ENCODE measurements at places on chromosomes 6 and 20.
A peak's percentile ranks its signal among the peaks of the same experiment; 100 is the strongest.

- DNase-seq, result no peak
Observed at GRCh38 chr6:115133790-115134189, 791.0 kb upstream of the HS3ST5 start.

DNA sequence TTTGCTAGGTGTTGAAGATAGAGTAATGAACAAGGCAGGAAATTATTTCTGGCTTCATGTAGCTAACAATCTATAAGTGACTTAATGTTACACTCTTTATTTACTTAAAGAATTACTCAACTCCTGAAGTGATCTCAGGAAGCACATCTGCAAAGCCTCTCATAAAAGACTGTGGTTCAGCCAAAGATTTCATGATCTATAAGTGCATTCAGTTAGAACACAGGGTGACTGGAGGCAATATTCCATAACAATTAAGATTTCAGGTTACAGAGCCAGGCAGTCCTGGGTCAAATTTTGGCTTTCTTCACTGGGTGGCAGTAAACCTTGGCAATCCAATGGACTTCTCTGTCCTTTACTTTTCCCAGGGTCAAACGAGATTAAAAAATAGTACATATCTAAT is 204.0 kb downstream of the TPBG start:
- no peak for DNase-seq

DNA sequence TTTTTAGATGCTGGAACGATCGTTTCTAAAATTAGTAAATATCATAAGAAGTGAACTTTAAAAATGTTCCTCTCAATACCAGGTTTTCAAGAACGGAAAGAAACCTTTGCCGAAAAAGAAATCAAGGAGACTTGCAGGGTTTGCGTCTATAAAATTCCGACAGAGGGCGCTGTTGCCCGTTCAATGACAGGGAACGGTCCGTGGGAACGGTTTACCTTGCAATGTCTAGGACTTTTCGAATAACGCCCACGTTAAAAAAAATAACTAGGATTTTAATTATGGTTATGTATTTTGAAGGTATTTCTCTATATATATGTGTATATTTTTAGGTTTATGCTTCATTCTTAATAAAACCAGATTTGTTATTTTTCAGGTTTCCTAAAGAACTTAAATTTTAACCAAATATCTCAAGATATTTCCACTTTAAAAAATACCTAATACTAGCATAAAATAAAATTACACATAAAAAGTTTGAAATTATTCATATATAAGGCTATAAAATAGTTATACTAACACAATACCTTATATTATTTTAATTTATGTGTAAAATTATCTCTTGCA is 2.5 kb upstream of the TFAP2B start:
- DNase-seq, result peak; percentile 78

DNA sequence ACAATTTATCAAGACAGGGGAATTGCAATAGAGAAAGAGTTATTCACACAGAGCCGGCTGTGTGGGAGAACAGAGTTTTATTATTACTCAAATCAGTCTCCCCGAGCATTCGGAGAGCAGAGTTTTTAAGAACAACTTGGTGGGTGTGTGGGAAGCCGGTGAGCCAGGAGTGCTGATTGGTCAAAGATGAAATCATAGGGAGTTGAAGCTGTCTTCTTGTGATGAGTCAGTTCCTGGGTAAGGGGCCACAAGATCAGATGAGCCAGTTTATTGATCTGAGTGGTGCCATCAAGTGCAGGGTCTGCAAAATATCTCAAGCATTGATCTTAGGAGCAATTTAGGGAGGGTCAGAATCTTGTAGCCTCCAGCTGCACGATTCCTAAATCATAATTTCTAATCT is 50.0 kb upstream of the ECI2 start:
- DNase-seq, result no peak

DNA sequence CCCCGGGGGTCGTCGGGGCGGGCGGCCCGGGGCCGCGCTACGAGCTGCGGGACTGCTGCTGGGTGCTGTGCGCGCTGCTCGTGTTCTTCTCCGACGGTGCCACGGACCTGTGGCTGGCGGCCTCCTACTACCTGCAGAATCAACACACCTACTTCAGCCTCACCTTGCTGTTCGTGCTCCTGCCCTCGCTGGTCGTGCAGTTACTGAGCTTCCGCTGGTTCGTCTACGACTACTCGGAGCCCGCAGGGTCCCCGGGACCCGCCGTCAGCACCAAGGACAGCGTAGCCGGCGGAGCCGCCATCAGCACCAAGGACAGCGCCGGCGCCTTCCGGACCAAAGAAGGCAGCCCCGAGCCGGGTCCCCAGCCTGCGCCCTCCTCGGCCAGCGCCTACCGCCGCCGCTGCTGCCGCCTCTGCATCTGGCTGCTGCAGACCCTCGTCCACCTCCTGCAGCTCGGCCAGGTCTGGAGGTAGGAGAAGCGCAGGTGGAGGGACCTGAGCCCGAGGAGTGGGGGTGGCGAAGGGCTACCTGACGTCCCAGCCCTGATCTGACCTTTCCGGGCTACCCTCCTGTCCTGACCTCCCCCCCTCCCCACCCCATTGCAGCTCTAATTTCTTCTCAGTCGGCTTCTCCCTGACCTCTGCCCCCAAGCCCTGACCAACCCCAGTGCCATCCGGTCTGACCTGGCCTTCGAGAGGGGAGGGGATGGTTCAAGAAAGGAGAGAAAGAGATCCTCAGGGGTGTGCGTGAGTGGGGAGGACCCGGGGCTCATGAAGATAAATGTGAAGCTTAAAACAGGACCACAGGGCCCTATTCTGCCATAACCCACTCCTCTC is 558 bp downstream of the XKR7 start:
- DNase-seq, result no peak

DNA sequence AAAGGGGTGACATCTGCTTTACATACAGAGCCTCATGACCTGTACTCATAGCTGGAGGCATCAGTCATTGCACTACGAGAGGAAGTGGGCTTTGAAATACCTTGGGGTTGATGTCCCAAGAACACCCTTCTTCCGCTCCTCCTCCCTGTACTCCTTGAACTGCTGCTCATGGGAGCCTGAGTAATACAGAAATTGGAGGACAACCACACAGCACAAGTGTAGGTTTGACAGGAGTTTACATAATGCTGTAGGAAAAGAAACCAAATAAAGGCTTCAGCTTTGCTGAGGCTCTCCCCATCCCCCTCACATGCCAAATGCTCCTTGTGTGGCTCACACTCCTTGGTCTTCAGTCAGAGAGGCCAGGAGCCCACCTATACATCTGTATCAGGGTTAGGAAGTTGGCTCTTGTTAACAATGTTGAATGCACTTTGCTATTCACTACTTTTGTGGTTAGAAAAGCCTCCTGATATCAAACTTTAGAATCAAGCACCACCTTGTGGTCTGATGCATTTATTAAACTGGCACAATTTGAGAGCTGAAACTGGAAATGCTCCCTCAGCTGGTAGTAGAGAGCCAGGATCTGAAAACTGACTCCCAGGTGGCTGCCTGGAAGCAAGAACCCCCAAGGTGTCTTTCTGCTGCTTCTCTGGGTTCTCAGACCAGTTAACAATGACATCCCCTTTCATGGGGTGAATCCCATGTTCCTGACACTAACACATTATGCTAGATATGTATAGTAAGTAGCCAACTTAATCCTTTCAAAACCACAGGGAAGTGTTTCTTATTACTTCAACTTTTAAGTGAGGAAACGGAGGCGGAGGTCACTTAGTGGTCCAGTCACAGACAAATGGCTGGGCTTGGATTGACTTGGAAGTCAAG is 56.2 kb upstream of the EDN1 start:
- DNase-seq, result peak; percentile 13

DNA sequence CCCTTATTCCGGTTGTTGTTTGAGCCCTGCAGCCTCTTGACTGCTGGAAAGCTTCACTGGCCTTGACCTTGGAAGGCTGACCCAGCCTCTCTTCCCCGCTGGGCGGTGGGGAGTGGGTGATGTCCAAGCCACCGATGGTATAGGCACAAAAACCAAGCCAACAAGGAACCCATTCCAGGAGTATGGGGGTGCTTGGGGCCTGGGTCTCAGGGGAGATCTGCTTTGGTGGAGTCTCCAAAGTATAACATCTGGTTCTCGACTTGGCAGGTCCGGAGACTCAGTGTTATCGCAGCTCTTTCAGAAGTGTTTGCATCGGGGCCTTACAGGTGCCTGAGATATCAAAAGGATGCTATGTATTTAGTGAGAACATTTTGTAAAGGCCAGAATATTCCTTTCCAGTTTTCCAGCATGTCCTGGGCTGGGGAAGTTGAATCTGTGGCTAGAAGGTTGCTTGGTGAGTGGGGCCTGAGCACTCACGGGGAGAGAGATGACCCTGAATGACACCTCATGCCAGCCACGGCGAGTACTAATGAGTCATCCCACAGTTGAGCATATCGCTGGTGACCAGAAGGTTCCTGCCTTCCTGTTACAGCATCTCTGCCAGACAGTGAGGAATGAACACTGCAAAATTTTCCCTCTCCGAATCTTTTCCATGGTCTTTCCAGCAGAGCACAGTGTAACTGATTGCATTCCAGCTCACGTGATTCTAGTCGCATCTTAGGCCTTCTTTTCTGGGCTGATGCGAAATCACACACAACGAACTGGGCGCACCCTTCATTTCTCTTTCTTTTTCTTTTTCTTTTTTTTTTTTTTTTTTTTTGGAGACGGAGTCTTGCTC is 133.9 kb downstream of the ZDHHC14 start:
- no peak for DNase-seq

DNA sequence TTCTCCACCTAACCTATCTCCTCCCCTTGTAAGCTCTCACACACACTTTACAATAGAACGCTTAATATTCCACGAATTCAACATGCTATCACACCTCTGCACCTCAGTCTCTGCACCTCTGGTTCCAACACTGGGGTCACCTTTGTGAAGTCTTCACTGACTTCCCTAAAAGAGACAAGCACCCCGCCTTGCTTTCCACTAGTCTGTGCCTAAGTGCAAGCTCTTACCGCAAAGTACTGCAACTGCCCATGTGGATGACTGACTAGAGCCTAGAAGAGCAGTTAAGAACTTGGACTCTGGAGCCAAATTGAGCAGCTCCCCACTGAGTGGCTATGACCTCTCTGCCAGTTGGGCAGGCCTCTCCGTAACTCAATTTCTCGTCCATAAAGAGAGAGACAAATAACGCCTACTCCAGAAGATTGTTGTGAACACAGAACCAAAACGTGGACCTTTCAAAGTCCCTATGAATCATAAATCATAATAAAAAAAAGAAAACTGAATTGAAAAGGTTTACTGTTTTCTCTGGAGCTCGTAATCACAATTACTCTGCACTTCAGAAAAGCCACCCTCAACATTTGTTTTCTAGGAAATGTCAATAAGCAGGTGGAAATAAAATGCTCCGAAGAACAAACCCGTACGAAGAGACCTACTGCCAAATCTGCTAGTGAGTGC is 1.2 kb downstream of the IFNGR1 start:
- no peak for DNase-seq

GRCh38 chr20:24737212-24737850 is 211.7 kb upstream of the CST7 start:
- no peak for DNase-seq

DNA sequence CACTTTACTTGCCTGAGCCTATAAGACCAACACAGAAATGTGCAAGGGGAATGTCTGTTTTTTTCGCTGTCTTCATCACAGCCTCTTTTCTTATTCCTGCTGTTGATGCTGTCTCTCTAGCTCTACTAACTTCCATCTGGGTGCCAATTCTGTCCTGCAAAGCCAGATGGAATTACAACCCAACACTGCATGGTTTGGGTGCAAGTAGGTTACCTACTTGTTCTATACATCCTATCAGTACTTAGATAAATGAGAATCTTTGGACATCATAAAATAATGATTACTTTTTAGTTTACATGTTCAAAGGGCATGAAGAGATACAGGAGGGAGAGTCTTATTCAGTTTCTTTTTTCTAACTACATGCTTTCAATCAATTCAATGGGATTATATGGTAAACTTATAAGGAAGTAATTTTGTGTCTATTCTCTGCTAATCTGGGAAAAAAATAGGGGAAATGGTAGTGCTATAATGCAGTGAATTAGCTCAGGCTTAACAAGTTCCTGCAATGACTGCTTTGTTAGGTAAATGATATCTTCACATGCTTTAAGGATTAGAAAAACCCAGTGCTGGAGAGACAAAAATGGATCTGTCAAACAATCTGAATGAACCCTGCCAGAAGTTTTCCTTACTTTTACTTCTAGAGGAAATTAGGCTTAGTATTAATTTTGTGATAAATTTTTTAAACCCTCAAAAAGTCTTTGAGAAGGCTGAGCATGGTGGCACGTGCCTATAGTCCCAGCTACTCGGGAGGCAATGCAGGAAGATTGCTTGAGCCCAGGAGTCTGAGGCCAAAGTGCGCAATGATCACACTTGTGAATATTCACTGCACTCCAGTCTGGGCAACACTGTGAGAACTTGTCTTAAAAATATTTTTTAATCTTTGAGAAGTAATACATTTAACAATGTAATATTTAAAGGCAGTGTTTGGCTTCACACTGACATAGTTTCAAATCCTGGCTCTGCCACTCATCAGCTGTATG is 86.5 kb upstream of the E2F3 start:
- DNase-seq, result no peak

GRCh38 chr6:42409581-42409980 is 42.1 kb downstream of the TRERF1 start:
- no peak for DNase-seq

GRCh38 chr6:11495565-11496145 is 41.9 kb upstream of the TMEM170B start:
- peak; percentile 29 for DNase-seq

- no peak for DNase-seq
Observed at GRCh38 chr6:81822568-81822967, 70.1 kb upstream of the TENT5A start.

- no peak for DNase-seq
Observed at GRCh38 chr6:129874837-129875236, 13.7 kb upstream of the TMEM244 start.

All from NCI-H748 treated with DMSO at 0.1 percent for 48 hours (cell line).